AG08395 (cell line): ENCODE measurements at places on chromosomes 16 and 17.

GRCh38 chr16:49704586-49705155 is 151.2 kb downstream of the ZNF423 start:
- no peak for DNase-seq

DNA sequence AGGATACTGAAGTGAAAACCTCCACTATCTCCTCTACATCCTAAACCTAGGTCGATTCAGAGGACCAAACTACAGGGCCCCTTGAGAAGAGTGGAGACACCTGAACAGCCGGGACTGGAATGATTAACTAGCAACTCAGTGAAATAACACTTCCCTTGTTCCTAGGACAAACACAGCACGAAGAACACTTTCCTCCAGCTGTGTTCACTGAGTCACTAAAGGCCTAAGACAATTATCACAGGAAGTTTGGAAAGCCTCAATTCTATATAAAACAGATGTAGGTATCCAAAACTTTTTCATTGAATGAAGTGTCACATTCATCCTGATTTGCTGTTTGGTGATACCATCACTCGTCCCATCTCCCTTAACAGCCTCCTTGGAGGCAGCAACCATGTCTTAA is 15.5 kb upstream of the CUEDC1 start:
- DNase-seq = peak; percentile 66

DNA sequence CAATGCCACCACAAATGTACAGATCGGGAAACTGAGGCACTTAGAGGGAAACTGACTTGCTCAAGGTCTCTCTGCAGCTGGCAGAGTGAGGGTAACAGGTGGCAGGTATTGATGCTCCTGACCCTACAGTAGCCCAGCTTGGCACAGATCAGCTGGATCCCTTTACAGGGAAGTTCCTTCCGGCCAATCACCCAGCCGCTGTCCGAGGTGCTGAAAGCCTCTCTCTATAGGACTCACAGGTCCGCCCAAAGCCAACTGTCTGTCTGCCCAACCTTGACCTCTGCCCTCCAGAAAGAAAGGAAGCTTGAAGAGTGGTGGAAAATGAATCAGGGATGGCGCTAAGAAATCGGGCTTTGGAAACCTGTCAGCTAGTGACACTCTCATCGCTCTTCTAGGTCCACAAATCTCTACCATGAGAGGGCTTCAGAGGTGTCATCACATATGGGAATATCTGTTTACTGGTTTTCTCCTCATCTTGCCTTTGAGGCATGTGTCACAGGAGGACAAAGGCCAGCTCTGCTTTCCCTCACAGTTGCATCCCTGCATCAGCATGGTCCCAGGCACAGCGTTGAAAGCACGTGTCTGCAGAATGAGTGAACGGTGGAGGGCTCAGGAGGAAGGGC is 246.2 kb downstream of the KATNIP start:
- peak; percentile 35 for DNase-seq

DNA sequence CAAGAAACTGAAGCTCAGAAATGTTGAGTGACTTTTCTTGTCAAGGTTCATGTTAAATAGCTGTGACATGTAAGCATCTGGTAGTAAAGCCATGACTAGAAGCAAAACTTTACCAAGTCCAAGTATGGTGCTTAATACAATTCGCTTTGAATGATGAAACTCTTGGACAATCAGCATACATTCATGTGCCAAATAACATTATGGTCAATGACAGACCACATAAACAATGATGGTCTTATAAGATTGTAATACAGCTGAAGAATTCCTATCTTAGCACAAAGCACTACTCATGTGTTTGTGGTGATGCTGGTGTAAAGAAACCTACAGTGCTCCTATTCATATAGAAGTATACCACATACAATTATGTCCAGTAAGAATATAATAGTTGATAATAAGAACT is 97.1 kb upstream of the RPRML start:
- no peak for DNase-seq

DNA sequence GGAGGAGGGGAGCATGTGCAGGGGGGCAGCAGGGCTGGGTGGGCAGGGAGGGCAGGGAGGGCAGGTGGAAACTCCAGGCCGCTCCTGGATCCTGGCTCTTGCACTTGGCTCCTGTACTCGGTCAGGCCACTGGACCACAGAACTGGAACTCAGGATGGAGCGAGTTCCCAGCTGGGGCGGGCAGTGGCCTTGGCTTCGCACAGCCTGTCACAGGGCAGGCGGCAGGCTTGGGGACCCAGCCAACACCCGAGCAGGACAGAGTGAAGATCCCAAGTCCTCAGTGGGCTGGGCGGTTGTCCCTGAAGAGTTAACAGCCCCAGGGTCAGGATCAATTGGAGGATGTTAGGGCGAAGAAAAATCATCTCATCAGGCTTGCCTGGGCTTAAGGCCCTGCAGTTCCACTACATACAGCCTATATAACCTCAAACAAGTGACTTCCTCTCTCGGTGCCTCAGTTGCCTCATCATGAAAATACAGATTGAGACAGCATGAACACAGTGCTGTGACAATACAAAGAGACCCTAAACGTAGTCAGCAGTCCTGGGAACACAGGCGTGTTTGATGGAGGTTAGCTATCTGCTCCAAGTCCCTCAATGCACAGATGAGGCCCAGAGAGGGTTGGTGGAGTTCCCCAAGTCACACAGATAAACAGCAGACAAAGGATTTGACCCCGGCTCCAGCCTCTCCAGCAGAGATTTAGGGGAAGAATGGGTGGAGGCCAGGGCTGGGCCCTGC is 21.9 kb downstream of the ZNF423 start:
- no peak for DNase-seq

GRCh38 chr16:55130456-55130855 is 193.5 kb upstream of the IRX6 start:
- no peak for DNase-seq

- DNase-seq = no peak
Observed at GRCh38 chr16:2528161-2529060, 2.8 kb downstream of the CEMP1 start.

GRCh38 chr17:27635275-27635823 is 4.4 kb downstream of the LGALS9 start:
- DNase-seq = no peak

DNA sequence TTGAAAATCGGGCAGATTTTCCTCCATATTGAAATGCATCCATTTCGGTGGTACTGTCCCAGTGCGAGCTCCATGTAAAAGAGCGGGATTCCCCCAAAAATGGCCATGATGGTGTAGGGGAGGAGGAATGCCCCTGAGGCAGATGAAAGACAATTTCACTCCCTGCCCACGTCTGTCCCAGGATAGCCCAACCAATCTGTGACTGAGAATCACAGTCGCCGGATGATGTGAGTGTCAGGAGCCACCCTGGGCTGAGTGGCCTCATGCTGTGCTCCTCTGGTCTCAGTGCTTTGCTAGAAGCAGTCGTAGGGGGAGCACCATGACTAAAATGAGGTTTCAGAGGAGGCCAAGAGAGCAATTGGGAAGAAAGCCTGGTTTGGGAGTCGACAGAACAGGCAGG is 16.7 kb downstream of the SLC6A4 start:
- no peak for DNase-seq

GRCh38 chr17:76087531-76087930 is 8.5 kb downstream of the ZACN start:
- DNase-seq = no peak

DNA sequence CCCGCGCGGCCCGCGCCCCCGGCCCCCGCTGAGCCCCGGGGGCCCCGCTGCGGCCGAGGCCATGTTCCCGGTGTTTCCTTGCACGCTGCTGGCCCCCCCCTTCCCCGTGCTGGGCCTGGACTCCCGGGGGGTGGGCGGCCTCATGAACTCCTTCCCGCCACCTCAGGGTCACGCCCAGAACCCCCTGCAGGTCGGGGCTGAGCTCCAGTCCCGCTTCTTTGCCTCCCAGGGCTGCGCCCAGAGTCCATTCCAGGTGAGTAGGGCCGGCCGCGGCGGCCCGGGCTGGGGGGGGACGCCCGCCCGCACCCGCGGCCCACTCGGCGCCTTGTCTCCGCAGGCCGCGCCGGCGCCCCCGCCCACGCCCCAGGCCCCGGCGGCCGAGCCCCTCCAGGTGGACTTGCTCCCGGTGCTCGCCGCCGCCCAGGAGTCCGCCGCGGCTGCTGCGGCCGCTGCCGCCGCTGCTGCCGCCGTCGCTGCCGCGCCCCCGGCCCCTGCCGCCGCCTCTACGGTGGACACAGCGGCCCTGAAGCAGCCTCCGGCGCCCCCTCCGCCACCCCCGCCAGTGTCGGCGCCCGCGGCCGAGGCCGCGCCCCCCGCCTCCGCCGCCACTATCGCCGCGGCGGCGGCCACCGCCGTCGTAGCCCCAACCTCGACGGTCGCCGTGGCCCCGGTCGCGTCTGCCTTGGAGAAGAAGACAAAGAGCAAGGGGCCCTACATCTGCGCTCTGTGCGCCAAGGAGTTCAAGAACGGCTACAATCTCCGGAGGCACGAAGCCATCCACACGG is 504 bp downstream of the MAZ start:
- DNase-seq = no peak

GRCh38 chr17:68344701-68345136 is 53.4 kb downstream of the ARSG start:
- no peak for DNase-seq

DNA sequence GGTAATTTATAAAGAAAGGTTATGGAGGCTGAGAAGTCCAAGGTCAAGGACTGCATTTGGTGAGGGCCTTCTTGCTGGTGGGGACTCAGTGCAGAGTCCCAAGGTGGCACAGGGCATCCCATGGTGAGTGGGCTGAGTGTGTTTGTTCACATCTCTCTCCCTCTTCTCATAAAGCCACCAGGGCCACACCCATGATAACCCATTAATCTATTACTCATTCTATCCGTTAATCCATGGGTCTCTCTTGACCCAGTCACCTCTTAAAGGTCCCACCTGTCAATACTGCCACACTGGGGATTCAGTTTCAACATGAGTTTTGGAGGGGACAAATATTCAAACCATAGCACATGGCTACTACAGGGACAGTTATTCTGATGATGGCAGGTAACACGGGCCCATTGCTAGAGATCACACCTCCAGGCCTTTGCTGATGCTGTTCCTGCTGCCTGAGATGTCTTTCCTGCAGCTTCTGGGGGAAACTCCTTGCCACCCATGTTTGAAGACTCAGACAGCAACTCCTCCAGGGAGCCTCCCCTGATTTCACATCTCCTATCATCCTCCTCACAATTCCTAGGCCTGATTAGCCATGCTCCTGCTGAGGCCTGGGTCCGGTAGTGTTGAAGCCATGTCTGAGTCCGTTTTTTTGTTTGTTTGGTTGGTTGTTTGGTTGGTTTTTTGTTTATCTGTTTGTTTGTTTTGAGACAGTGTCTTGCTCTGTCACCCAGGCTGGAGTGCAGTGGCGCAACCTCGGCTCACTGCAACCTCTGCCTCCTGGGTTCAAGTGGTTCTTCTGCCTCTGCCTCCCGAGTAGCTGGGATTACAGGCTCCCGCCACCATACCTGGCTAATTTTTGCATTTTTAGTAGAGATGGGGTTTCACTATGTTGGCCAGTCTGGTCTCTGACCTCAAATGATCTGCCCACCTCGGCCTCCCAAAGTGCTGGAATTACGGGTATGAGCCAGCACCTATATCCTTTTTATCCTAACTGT is 16.1 kb downstream of the SOCS1 start:
- no peak for DNase-seq

DNA sequence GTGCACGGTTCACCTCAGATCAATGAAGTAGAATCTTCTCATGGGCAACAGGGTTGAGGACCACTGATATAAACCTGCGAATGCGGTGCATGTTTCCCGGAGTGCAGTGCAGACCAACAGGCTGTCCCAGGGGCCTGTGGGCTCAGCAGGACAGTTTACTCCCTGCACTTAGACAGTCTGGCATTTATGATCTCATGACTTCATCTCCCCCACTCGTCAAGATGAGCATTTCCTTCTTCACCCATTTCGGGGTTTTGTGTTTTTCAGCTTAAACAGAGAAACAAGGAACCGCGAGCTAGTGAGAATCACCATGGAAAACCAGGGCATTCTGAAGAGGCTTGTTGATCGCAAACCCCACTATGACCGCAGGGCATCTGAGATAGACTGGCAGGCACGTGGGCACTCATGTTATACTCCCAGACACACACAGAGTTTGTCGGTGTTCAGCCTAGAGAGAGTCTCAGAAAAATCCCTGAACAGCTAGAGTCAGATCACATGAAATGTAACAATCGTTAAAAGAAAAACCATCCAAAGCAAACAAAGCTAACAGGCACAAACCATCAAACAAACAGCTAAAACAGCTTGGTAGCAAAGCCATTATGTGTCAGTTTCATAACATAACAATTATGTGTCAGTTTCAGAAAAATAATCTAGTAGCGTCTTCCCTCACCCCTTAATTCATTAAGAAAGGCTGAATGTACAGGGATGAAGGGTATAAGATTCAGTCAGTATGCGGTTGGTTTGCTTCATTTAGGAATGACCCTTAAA is 2.9 kb downstream of the CFAP97D1 start:
- no peak for DNase-seq

GRCh38 chr17:42067371-42068091 is 17.1 kb upstream of the C17orf113 start:
- peak; percentile 60 for DNase-seq

DNA sequence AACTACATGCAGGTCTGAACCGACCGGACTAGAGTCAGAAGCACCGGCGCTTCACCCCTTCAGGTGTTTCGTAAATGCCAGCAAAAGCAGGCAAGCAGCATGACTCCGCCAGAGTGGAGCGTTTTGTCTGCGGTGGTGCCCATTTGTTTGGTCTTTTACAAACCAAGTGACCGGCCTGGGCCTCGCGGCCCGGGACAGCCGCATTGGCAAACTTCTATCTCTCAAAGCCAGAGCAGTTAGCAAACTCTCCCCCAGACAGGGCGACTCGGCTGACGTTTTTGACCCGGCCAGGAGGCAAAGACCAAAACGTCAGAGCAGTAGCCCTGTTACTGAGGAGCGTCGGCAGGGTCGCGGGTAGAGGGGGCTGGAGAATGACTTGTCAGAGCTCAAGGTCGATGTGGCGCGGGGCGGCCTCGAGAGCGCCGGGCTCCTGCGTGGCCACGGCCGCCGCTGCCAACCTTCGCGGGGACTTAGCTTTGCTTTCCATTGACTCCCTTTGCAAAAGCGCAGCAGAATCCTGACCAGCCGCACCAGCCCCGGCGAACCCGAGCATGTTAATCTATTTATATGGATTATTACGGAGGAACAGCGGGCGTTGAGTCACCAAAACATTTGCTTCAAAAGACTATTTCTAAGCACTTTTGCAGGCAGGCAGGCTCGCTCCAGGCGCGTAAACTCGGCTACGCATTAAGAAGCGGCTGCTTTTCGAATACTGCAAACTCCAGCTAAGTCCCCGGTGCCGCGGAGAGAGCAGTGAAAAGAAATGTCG is 763 bp upstream of the SOX9 start:
- DNase-seq = peak; percentile 8

DNA sequence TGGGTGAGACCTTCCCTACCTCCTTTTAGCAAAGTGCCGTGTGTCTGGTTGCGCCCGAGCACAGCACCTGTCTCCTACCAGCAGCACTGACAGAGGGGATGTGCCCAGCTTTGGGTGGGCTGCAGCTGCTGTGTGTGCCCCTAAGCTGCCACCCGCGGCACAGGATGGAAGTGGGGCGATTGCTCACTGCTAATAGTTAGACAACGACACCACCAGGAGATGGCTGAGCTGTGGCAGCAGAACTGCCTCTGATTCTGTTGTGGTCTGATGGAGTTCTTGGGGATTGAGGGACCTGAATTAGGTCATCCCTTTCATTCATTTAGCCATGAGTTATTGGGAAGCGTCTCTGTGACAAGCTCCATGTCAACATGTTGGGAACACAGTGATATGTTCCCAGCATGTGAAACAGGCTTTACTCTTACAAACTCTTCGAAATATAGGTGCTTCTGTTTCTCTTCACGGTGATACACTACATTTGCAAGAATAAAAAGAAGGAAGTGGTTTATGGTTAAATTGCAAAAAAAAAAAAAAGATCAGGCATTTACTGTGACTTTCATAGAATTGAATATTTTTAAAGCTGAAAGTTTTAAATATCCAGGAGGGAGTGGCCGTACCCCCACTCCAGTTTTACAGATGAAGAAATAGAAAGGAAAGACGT is 184.4 kb downstream of the MAF start:
- no peak for DNase-seq
